GM13977 (cell line): ENCODE measurements at places on chromosomes 2 and 18.

- DNase-seq, result no peak
These were observed 62.6 kb upstream of the SGPP2 start for GRCh38 chr2:222361787-222362186.

DNA sequence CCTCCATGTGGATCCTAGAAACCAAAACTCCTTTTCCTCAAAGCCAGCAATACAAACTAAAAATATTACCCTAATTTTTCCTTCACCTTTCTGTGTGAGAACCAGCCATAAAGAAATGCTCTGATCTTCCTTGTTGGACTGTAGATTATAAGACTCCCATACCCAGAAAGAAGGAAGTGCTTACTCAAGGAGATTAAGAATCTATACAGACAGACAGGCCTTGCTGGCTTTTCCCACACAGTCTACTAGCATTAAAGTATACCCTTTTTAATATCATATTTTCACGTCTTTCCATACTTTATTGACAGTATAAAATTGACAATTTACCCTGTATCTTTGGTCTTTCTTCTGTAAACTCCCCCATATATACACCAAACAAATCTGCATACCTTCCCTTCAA, 139.0 kb downstream of the GULP1 start:
- DNase-seq, result no peak

DNA sequence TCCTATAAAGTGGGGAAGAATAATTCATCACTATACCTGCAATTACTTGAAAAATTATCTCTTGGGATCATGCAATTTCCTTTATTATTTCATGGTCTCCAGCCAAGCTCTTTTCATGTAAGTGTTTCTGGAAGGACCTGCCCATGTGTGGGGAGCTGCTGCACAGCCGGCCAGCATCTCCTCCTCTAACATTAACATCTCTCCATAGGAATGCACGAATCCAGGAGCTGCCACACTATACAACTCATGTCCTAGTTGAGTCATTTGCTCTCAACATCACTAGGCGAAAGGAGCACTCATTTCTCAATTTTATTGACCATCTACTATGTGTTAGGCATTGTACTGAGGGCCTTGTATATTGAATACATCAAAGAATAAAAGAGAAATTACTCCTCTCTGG, 144.3 kb upstream of the ERBB4 start:
- DNase-seq, result no peak

- DNase-seq, result no peak
These were observed 2070.4 kb upstream of the CELF4 start for GRCh38 chr18:39635966-39636365.

GRCh38 chr2:212649646-212650045, 111.0 kb upstream of the ERBB4 start:
- no peak for DNase-seq

GRCh38 chr18:23842305-23842704, 153.1 kb downstream of the LAMA3 start:
- no peak for DNase-seq

GRCh38 chr2:212815453-212815852, 276.9 kb upstream of the ERBB4 start:
- DNase-seq, result no peak

DNA sequence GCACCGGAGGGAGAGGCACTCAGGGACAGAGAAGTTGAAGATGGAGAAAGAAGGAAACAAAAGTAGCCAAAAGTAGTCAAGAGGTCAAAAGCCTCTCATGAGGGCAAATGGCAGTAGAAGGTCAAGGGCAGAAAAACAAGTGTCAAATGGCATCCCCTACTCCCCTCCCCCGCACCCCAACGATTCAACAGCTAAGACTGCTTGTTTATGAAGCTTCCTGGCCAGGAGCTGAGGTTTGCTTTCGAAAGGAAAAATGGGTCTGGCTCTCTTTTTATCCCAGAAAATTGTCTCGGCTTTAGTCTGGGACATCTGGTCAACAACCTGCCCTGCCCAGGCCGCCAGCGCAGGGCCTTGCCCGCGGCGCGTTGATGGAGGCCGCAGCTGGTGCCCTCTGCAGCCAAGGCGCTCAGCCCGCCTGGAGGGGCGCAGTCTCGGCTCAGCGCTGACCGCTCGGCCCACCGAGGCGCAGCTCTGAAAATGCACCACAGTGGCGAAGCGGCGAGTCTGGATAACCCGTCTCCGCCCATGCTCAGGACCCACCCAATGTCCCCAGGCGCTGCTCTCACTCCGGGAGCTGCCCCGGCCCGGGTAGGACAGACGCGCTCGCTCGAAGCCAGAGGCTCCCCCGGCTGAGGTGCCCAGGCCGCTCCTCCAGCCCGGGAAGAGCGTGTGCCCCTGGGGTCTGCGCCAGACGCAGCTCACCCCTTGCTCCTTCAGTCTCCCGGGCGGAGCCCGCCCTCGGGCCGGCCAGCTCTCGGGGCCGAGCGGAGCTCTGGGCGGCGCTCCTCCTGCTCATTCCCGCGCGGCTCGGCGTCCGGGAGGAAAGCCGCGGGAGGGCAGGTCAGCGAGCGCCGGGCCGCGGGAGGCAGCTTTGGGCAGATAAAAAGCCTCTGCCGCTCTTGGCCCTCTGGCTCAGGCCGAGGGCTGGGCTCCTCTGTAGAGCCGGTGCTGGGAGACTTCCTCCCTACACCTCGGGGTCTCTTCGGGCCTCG, 1.8 kb upstream of the TBR1 start:
- peak; percentile 31 for DNase-seq

DNA sequence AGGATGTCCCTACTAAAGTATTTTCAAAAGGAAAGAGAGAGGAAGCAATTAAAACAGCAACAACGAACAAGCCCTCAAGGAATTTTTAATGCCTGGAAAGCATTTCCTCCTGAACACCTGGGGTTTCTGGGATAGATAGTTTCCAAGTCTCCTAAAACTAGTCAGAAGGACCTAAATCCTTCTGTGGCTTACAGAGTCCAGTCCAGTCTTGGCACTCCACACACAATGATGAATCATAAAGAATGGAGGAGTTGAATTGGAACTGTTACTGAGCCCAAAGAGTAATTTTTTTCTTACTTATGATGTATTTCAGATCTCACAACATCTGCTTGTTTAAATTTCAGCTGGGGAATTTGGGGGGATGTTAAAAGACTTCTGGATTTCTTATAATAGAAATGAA, 144.6 kb upstream of the SETBP1 start:
- DNase-seq, result no peak

- DNase-seq, result no peak
These were observed 887.2 kb upstream of the LRATD1 start for GRCh38 chr2:13745330-13745729.

DNA sequence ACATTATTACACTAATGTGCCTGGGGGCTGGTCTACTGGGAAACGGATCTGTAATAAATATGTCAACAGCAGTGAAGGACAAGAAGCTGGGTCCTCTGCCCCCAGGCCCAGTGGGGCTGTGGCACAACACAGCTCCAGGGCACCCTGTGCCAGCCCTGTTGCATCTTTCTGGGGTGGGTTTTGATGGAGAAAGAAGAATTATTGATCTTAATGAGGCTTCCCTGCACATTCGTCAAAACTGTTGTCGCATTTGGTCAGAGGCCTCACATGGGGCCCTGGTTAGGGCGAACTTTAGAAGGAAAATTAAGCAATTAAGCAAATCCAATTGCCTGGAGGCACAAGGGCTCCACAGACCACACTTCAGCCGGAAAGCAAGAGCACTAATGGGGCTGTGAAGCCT, 30.0 kb upstream of the TWIST2 start:
- no peak for DNase-seq

GRCh38 chr2:149747456-149747855, 159.9 kb upstream of the MMADHC start:
- DNase-seq, result no peak

DNA sequence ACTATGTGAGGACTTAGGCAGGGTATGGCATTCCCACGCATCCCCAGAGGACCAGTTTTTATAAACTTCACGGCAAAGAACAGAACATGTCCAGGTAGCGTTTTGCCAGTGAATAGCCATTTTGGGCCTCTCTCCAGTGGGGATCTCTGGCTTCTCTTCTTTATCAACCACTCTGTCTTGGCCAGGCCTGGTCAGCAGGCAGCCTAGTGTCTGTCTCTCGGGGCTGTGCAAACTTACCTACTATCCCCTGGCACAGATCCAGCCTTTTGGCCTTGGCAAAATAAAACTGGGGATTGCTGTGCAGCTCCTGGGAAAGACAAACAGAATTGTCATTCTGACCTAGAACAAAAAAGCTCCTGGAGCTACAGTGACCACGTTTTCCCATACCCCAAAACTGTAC, 14.5 kb downstream of the CAPN14 start:
- no peak for DNase-seq

- DNase-seq, result no peak
These were observed 141.1 kb downstream of the KLHL29 start for GRCh38 chr2:23526114-23526513.

DNA sequence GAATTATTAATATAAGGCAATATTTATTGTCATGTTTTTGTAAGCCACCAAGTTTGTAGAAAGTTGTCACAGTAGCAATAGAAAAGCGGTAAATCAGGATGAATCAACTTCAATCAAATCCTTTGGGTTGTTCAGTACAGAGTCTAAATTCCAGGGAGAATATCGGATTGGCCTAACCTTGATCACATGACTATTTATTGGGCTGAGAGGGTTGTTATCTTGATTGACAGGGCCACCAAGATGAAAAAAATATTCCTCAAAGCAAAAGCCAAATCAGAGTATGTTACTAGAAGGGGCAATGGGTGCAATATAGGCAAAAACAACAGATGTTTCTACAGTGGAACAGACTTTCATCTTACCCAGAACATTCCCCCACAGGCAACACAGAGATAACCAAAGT, 270.0 kb downstream of the METTL4 start:
- DNase-seq, result no peak

- no peak for DNase-seq
These were observed 30.9 kb downstream of the RNF144A start for GRCh38 chr2:6947929-6948676.

- DNase-seq, result no peak
These were observed 2.3 kb downstream of the FOSL2 start for GRCh38 chr2:28394997-28395333.

DNA sequence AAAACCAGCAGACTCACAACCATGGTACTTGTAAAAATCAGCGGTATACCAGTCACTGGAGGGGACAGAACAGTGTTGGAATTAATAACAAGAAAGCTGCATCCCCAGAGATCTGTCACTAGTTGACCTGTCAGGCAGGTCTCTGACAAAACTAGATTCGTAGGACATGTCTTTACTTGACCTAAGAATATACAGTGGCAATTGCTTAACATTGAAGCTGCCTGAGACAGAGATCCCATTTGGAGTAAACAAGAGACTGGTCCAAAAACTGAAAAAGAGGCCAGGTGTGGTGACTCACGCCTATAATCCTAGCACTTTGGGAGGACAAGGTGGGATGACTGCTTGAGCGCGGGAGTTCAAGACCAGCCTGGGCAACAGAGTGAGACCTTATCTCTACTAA, 7.2 kb upstream of the SS18 start:
- no peak for DNase-seq

DNA sequence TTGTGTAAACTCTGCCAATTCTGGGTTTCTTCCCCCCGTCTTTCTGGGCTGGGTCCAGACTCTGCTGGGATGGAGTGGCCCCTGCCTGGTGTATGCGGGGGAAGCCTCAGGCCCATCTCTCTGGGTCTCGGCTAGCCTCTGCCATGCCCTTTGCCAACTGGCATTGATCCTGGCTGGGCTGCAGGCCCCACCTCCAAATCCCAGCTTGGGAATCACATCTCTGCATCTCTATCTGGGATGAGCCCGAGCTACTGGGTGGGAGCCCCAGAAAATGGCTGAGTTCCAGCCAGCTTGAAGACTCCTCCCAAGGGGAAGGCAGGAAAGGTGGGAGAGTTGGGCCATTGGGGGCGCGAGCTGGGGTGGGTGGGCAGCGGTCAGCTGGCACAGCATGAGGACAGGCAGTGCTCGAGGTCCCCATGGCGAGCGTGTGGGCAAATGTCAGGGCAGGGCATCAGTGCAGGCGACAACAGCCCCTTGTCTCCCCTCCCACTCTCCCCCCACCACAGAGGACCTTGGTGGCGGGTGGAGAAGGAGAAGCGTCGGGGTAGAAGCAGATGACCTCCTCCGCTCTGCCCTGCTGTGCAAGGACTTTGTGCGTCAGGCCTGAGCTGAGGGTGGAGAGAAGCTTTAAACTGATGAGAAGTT, 139.4 kb downstream of the ASB1 start:
- DNase-seq, result no peak
